Mesothelial cell of epicardium (in vitro differentiated cells): ENCODE measurements at places on chromosomes 11 and 22.

DNA sequence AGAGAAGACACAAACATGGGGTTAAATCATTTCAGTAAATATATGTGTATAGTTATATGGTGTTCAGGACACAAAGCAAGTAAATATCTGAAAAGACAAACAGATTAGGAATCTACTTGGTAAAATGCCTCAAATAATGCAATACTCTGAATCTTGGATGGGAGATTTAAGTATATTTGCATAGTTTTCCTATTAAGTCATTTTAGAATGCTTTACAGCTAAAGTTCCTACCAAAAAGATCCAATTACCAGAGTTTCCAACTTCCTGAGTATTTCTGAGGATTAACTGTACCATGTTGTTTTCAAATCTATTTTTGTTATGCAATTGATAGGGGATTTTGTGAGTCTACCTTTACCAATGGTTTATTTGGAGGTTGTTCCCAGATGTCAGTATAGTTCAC, 424.4 kb upstream of the CCDC179 start:
- no peak for DNase-seq

GRCh38 chr11:19419021-19419750, 178.4 kb upstream of the E2F8 start:
- no peak for DNase-seq

- DNase-seq: no peak
These were observed 18.3 kb downstream of the ATG16L2 start for GRCh38 chr11:72832301-72833082.

DNA sequence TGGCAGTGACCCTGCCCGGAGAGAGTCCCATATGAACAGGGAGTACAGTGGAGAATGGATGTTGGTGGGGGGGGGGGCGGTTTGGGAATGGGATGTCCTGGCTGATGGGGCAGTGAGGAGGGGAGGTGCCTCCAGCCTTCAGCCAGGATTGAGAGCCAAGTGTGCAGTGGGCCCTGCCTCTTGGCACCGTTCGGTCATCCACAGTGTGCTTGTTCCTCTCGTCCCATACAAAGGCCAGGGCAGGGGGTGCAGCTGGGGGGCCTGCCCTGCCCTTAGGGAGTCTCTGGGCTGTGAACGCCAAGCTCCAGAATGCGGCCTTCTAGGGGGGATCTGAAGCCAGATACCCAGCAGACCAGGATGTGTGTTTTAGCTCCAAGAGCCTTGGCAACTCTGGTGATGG, 34.0 kb downstream of the KCNC1 start:
- DNase-seq: no peak

- no peak for DNase-seq
These were observed 77.7 kb upstream of the SC5D start for GRCh38 chr11:121214861-121215260.

DNA sequence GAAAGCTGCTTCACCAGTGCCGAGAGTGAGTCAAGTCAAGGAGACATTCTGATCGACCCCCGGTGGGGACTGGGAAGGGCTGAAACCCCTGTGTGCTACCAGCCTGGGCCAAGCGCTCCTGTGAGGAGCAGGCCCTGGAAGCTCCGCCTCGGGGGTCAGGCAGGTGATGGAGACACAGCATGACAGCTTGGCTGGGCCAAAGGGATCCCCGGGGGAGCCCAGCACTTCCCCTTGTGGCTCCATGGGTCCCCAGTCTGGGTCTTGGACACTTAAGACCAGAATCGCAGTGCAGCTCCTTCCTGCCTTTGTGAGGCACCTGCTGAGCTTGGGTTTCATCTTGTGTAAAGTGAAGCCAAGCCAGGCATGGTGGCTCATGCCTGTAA, 89.2 kb downstream of the MORC2 start:
- DNase-seq: no peak

GRCh38 chr11:3121416-3121815, 43.7 kb downstream of the OSBPL5 start:
- DNase-seq: no peak
